ENCODE measurements at places on chromosomes 7 and 10.
A peak's percentile ranks its signal among the peaks of the same experiment; 100 is the strongest.

- DNase-seq = no peak
Observed at GRCh38 chr7:130996833-130997231, 262.8 kb upstream of the KLF14 start.

DNA sequence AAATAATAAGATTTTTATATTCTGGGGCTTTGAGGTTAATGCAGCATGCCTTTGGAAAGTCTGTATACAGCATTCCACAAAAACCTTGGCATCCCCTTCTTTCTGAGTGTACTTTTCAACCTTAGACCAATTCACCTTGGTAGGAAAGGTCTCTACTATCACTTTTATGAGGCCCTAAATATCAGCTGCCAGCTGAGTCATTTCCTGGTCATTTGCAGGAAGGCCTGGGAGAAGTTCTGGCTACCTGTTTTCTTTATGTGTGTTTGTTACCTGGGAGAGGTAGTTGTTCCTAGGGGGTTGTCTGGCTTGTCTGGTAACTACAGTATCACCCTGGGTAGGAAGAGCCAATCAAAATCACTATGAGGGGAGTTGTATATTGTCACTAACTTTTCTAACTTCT is 4.1 kb downstream of the SPAM1 start:
- peak; percentile 68 for DNase-seq

GRCh38 chr7:44145969-44146911 is 5.1 kb upstream of the MYL7 start:
- DNase-seq = peak; percentile 48

DNA sequence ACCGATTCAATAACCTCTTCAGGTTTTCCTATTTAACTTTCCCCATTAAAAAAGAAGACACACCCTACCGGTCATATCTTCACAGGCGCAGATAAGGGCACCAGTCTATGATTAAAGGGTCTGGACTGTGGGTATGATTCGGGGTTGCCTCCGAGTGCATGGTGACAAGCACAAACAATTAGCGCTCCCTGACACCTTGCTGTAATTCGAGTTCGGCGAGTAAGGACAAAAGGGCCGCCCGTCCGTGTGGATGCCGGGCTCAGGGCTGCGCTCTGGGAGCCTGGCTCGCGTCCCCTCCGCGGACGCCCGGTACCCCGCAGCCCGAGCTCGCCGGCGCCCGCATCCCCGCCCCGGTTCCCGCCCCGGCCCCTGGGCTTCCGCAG is 111.9 kb upstream of the RHEB start:
- DNase-seq = peak; percentile 53

DNA sequence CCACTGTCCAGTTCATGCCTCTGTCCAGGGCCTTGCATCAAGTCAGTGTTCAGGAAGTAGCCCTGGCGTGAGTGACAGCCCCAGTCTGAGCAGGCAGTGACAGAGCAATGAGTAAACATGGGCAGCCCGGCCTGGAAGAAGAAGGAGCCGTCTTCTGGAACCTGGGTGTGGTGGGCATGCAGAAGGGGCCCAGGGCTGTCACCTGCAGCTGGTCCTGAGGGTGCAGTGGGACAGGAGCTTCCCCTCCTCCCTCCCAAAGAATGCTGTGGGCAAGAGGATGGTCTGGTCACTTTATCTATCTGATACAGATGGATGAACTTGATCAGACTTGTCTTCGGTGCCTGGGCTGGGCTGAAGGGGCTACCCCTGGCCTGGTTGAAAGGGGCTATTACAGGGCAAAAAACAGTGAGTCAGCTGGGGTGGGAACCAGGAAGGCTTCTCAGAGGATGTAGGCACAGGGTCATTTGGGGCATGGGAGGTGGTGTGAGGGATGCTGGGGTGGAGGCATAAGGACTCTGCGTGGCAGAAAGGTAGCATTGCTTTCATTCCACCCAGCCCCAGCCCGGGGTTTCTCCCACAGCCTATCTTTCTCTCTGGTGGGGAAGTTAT is 42.7 kb upstream of the PPIF start:
- no peak for DNase-seq

GRCh38 chr10:120260456-120260855 is 196.6 kb upstream of the PLPP4 start:
- DNase-seq = no peak

DNA sequence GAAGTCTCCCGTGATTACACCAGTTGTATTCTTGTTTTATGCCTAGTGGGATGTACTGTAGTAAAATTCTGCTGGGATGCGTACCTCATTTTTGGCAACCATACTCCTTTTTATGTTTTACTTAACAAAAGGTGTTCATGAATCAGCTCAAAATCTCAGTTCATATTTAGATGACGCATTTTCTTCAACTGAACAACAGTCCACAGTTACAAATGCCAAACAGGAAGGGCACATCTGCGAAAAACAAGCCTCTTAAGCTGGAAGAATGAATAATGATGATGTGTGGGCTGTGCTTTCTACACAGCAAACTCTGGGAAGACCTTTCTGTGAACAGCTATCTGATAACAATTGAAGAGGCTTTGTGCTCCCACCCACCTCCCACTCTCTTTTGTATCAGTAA is 68.4 kb upstream of the NRBF2 start:
- no peak for DNase-seq

All from ELF-1 (cell line).